Mucosa of descending colon (tissue), 3 donors: ENCODE measurements at places on chromosomes 5 and 9.

GRCh38 chr5:157126-157715, 34.1 kb upstream of the LRRC14B start:
- DNase-seq, result no peak

DNA sequence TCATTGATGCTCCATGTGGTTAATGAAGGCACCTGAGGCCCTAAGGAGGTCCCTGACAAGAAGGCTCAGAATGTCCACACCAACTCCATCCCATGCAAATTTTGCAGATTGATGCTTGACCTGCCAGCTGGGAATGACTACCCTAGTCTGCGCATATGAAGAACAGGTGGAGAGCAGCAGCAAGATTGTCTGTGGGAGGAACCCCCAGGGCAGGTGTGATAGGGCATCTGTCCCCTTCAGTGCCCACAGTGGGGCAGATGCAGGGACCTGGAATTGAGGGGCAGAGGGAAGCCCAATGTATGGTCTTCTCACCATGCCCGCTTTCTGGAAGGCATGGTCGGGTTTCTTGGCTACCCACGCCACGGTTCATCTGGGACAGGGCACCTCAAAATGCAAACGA, 79.6 kb downstream of the MACROH2A1 start:
- DNase-seq, result no peak

DNA sequence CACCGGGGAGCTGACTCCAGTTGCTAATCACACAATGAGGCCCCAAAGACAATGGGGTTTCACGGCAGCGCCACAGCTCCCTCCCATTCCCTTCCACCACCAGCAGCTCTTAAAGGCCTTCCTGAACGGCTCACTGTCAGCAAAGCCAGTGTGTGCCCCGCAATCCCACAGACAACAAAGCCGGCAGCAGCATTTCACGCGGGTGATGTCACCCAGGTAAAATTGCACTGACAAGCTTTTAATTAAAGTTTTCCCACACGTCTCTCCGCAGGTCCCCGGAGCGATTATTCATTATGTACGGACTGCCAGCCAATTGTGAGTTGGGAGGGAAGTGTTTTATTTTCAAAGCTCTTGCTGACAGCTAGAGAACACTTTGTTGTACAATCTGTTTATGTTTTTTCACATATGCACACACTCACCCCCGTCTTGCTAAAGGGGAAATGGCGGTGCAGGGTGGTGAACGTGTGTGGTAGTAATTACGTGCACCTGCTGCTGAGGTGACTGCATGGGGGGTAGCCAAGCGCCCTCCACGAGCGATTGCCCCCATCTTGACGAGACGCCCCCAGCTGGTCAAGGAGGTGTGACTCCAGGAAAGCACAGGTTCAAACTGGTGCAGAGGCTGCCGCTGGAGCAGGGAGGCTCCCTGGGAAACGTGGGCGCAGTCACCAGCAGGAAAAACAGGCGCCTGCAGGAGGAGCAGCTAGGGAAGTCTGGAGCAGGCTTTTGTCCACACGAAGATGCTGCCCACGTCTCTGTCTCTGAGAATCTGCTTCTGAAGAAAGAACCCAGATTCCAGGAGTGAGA, 65.0 kb downstream of the IRX2 start:
- no peak for DNase-seq

DNA sequence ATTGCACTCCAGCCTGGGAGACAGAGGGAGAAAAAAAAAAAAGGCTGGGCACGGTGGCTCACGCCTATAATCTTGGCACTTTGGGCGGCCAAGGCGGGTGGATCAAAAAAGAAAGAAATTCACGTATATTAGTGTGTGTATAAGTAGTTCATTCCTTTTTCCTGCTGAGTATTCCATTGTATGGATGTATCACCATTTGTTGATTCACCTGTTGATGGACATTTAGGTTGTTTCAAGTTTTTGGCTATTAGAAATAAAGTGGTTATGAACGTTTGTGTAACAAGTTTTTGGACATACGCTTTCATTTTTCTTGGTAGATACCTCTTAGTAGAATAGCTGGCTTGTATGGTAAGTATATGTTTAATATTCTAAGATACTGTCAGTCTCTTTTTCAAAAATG, 28.5 kb downstream of the ZNF131 start:
- no peak for DNase-seq

GRCh38 chr5:83800201-83800600, 79.5 kb upstream of the HAPLN1 start:
- no peak for DNase-seq

- no peak for DNase-seq
These were observed 26.5 kb upstream of the MTMR12 start for GRCh38 chr5:32339198-32339597.

GRCh38 chr5:86542532-86542931, 75.2 kb upstream of the COX7C start:
- no peak for DNase-seq

DNA sequence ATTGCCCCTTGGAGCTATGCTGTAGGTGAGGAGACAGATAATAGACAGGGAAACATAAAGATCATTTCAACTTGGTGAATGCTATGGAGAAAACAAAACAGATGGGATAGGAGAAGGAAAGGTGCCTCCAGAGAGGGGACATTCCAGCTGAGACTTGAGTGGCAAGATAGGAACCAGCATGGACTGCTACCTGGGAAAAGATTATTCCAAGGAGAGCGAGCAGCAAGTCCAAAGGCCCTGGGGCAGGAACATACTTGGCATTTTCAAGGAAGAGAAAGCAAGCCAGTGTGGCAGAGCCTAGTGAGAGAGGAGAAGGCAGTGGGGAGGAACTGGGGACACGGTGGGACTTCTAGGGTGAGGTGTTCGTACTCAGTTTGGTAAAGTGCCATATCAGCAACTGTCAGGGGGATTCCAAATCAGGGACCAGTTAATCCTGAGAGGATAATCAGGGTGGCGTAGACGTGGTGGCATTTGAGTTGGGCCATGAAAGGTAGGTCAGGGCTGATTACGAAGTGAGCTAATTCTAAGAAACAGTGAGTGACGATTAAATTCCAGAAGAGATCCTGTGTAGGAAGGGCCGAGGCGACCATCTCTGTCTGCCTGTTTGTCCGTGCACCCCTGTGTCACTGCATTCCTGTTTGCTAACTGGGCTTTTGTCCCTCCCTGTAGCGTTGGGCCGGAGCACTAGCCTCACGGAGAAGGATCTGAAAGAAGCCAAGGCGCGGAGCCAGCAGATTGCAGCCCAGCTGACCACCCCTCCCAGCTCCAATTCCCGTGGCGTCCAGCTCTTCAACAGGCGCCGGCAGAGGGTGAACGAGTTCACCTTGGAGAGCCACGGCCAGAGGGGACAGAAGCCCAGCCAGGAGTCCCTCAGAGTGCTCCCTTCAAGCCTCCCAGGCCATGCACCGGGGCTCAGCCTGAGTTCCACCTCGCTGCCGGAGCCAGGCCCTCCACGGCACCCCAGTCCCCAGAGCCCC, 7.1 kb downstream of the SYNPO start:
- DNase-seq, result no peak

DNA sequence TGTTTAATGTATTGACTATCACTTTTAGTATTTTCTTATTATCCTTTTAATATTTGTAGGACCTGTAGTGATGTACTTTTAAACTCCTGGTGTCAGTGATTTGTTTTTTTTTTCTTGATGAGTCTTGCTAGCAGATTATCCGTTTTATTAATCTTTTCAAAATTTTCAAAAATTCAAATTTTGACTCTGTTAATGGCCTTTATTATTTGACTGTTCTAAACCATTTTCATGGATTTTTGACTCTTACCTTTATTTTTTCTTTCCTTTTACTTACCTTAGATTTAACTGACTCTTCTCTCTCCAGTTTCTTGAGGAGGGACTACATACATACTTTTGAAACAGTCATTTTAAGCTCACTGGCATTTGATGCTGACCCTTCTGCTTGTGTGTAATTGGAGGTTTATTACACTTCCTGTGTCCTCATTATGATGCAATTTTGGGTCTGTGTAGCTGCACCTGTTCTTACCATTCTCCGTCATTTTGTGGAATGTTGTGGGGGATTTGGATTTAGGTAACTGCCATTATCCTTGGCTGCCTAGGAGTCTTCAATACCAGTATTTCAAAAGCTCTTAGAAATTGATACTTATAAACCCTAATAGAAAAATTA, 32.0 kb upstream of the EXOC3 start:
- no peak for DNase-seq

DNA sequence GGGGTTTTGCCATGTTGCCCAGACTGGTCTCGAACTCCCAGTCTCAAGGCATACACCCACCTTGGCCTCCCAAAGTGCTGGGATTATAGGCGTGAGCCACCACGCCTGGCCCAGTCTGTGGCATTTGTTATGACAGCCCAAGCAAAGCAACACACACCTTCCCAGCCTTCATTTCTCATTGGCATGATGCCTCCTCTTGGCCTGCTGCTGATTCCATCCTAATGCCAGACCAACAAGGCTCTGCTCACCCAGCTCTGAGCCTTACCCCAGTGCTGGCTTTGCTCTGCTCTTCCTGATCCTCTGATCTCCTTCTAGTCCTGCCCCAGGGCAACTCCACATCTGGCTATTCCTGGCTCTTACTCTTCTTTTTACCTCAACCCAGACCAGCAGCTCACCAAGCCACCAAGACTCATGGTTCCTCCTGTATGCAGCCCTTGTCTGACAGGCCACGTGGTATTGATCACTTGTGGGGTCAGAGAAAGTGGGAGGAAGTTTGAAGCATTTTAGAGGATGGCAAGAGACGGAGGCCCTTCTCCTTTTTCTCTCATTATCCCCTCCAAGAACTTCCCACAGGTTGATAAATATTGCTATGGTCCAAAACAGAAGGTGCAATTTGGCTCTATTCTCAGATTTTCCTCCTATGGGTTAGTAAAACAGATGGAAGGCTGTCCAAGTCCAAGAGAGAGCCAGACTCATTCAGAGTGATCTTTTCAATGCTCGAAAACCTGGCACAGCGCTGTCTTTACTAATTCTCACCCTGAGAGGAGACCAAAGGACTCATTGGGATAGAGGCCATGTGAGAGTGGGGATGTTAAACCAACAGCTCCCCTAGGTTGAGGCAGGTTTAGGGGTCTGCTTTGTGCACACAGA, 958 bp downstream of the CD180 start:
- no peak for DNase-seq

- DNase-seq, result no peak
These were observed 233.5 kb downstream of the MAN2A1 start for GRCh38 chr5:109923205-109923604.

DNA sequence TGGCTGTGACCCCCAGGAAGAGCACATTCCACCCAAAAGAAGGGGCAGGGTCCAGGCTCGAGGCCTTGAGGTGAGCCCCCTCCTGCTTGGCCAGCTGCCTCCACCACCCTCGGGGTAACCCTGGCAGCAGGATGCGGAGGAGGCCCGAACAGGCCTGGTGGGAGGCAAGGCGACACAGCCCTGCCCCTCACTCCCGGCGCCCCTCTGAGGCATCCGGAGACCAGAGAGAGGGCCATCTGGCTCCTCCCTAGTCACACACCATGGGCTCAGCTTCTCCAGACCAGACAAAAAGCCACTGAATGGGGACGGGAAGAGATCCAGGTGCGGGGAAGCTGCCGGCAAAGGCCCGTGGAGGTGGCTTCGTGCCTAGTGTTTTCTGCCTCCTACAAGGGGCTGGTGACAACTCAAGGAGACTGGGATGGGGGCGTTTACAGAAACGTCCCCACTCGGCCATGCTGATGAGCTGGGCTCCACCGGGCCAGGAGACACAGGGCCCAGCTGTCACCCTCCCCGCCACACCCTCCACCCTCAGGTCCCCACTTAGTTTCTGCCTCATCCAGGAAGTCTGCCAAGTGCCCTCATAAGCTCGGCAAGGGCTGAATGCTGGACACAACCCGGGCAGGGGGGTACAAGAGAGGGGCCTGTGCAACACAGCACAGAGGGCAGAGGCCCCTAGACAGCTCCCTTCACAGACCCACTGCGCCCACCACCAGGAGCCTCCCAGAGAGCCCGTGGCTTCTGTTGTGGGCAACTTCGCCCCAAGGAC, 41.9 kb downstream of the NACC2 start:
- DNase-seq, result no peak

- no peak for DNase-seq
These were observed 368.4 kb downstream of the MAN2A1 start for GRCh38 chr5:110058175-110058574.

GRCh38 chr5:1781726-1782384, 17.8 kb downstream of the MRPL36 start:
- no peak for DNase-seq
